Activated CD4-positive, alpha-beta memory T cell treated with anti-CD3 and anti-CD28 coated beads, Interleukin-2, amount 10 ng/mL, durations not matched to agents 7 days and 5 days (primary cell): ENCODE measurements at places on chromosomes 12 and 14. TPM values are rescaled to one million over a fixed set of nuclear protein-coding genes. Genes with fewer than 3 reads are reported as not detected.

DNA sequence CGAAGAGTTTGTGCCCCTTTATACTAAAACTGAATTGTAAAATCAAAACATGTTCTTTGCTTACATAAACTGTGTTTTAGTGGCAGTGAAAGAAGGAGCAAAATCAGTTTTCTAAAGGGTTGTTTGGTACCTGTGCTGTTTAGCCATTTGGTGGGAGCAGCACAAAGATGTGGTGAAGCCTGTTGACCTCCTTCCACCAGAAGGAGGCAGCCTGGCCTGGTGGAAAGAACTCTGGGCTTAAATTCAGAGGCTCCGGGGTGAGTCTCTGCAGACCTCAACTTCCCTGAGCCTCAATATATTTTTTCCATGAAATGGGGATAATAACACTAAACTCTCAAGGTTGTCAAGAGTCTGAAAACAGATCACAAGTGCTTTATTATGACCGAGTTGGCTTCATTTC, 502.5 kb downstream of the VRK1 start:
- DNase-seq, result peak; percentile 37

GRCh38 chr12:32765906-32766305, 10.2 kb upstream of the YARS2 start:
- DNase-seq, result no peak

MGST1 gene
- not detected for total RNA-seq

- DNase-seq, result no peak
Measured at GRCh38 chr12:22014041-22014782, 31.8 kb upstream of the CMAS start.

DNA sequence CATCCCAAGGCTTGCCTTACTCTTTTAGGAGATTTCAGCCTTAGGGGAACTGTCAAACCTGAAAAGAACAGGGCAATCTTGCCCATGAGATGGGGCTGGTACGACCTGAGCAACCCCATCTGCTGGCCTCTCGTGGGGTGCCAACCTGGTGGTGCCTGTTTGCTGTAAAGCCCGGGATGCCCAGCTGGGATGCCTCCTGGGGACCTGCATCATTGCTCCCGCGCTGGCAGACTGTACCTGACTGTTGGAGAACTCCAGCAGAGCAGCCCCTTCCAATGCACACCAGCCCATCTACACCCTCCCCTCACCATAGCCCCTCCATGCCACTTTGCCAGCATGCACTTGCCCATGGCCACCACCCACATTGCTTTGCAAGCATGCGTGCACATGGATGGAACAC, 335.7 kb downstream of the RPS29 start:
- no peak for DNase-seq

PTPN6 gene
- total RNA-seq, result 299 TPM

GRCh38 chr14:21168055-21168454, 12.2 kb upstream of the OR5AU1 start:
- DNase-seq, result no peak

- no peak for DNase-seq
Measured at GRCh38 chr14:104195361-104195760, 57.0 kb downstream of the KIF26A start.

TEDC1 gene
- total RNA-seq, result 47.0 TPM

FIGNL2 gene
- 0.23 TPM for total RNA-seq

GRCh38 chr14:87343652-87344051, 649.3 kb downstream of the GALC start:
- no peak for DNase-seq

DNA sequence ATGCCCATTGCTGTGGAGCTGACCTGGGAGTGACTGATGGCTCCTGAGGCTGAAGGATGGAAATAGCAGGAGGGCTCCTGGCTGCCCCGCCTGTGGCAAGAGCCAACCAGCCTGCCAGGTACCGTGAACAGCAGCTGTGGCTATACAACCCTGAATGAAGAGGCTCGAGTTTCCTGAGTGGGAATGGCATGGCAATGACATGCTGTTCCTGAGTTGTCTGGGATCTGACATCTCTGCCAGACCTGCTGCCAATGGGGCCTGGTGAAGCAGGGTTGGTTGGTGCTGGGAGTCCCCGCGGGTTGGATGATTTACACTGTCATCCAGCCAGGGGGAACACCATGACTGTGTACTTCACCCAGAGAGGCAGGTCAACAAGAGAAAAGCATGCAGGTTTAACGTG, 31.8 kb upstream of the LRRC10 start:
- DNase-seq, result no peak

RTL1 gene
- not detected for total RNA-seq

GRCh38 chr12:101599311-101599710, 4.5 kb downstream of the MYBPC1 start:
- DNase-seq, result no peak

DNA sequence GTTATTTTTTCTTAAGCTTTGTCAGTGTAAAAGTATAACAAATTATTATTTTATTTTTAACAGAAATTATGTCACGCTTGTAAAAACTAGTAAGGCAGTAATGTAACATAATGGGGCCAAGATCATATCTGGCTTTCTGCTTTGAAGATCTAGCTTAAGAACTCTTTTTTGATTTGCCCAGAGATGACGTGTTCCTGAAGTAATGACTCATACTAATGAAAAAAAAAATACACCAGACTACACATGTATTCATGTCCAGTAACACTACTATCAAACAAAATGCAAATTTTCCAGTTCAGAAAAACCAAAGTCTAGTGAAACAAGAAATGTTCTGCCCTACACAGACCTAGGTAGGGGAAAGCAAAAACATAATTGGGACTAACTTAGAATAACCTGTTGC, 432.2 kb upstream of the ATXN7L3B start:
- no peak for DNase-seq

TRIM9 gene
- 0.20 TPM for total RNA-seq

GRCh38 chr14:37985826-37986470, 221.8 kb upstream of the SSTR1 start:
- DNase-seq, result peak; percentile 47

DNA sequence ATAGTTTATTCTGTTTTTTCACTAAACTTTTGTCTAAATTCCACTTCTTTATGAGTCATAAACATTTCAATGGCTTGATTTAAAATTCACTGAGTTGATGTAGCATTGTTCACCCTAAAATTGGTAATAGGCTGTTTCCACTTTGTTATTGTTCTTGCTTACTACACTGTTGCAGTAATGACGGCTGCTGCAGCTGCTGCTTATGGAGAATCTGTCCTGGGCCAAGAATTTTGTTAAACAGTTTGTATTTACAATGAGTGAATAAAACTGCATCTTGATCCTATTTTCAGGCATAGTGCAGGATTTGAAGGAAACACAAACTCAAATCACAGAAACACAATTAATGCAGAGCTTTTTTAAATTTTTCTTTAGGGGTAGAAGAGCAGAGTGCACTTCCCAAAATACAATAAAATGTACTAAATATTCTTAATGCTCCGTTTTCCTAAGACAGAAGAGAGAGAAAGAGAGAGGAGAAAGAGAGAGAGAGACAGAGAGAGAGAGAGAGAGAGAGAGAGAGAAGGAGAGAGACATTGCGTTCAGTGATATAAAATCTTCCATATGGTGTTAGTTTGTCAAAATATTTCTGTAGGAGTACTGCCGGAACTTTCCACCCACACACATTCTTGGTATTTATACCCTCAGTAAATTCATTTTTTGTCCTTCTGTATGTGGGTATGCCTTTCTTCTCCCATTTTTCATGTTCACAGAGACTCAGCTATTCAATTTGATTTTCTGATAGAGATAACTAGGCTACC, 266.4 kb downstream of the LRFN5 start:
- no peak for DNase-seq

DNA sequence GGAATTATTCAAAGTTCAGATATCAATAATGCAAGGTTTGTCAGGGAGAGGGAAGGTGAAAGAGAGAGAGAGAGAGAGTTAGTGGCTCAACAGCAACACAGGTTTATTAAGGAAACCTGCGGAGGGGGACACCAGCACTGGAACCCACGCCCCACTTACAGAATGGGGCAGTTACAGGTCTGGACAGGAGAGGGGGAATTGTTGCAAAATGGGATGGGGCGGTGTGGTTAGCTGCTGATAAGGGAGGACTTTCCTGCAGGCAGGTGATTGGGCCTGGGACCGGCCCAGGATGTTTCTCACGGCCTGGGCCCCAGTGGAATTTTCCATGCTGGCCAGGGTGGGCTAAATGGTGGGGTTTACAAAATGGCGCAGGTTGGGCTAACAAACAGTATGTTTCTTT, 278.2 kb upstream of the SLC16A7 start:
- no peak for DNase-seq

TPPP2 gene
- total RNA-seq, result not detected

AVPR1A gene
- not detected for total RNA-seq

DNA sequence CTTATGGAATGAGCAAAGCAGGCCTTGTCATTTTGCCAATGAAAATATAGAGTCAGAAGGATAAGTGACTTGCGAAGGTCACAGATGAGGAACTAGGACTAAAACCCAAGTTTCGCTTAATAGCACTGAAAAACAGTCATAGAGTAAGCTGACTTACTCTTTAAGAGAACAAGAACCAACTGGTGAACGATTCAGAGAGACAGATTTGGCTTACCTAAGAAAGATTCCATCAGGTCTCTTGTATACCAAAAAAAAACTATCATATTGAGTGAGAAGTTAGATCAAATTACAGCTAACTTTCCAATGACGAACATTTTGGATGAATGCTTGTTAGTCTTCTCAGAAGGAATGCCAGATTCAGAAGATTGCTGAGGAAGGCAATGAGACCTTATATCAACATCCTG, 74.2 kb downstream of the ZFC3H1 start:
- no peak for DNase-seq

RNASE7 gene
- total RNA-seq, result not detected

DNA sequence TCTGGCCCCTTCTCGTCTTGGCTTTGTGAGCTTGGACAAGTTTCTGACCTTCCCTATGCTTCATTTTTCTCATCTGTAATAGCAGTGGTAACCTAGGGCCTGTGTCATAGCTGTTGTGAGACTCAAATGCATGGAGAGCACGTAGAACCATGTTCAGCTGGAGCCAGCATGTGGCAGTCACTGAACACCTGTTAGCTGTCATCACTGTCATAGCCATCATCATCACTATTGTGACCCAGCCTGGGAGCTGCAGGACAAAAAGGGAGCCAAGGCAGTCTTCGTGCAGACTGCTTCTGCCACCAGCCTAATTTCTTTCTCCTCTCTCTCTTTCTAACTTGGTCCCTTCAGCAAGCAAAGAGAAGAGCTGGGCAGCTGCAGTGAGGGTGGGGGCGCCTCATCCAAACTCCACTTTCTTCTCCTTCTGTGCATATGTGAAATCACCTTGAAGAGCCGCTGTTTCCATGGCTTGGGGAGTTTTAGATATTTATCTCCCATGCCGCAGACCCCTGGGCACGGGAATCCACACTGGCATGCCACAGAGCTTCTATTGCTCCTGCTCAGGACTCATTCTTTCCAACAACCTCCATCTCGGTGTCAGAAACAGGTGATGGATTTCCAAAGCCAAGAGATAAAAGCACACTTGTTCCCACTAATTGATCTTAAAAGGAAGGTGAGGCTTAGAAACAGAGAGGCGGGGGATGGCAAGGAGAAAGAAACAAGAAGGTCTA, 87.0 kb downstream of the SRRM4 start:
- no peak for DNase-seq

DNA sequence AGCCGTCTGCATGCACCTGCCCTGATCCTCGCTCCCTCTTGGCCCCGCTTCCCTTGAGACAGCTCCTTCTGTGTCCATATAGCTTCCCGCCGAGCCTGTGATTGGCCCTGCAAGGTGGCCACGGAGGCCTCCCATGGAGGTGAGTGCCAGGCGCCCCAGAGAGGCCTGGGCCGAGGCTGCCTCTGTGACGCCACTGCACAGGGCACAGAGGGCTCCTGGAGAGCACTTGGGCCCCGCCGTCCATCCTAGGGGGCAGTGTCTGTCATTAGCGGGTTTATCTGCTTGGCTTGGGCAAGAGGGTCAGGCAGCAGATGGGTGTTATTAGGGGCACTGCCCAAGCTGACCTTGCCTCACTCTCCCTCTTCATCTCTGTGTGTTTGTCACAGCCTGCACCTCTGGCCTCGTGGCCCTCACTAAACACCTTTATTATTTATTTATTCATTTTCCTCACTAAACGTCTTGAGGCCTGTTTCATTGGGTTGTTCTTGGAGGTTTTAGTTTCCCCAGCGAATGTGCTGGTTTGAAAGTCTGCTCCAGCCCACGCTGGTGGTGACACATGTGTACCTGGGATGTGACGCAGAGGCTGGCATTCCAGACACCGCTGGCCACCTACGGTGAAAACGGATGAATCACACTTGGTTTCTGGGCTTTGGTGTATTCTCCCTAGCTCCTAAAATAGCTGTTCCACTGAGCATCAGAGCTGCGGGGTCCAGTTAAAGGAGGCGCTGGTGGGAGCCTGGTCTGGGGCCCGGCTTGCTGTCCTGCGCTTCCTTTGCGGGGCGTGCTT, 5.9 kb downstream of the ZFYVE21 start:
- DNase-seq, result no peak

- no peak for DNase-seq
Measured at GRCh38 chr12:117047810-117048584, 51.2 kb downstream of the TESC start.

- no peak for DNase-seq
Measured at GRCh38 chr12:70852416-70853150, 68.0 kb downstream of the PTPRR start.

GRCh38 chr12:127411981-127412380, 855.0 kb upstream of the TMEM132C start:
- no peak for DNase-seq

DNA sequence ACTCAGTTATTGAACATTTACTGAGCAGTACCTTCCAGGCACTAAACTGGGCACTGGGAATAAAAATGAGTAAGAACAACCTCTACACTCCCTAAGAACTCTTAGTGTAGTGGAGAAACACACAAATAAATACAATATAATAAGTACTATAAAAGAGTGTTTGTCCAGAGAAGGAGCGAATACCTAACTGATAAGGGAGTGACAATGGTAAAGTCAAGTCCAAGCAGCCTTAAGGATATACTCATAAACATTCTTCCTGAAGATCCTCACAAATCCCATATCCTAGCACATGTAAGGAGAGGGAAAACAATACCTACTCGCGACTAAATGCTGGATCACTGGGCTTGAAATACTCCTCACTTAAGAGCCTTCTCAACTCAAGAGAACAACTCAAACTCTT, 32.8 kb downstream of the SPTLC2 start:
- DNase-seq, result no peak

SLC6A13 gene
- total RNA-seq, result not detected

- DNase-seq, result peak; percentile 71
Measured at GRCh38 chr12:26113853-26114719, 10.8 kb downstream of the BHLHE41 start.

- no peak for DNase-seq
Measured at GRCh38 chr14:92584816-92585215, 71.2 kb downstream of the RIN3 start.

DNA sequence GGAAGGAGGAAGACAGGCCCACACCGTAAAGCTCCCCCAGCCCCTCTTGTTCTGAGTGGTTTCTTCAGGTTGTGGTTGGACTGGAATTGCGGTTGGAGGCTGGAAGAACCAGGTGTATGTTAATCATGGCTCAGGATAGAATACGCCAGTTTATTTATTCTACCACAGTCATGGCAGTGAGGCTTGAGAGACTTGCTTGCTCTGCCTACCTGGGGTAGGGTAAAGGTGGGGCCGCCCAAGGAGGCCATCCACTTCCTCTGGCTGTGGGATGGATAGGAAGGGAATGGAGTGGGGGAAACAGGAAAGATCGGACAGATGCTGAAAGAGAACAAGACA, 8.1 kb downstream of the SHMT2 start:
- no peak for DNase-seq

GRCh38 chr12:7756993-7757392, 8.0 kb upstream of the NANOGNB start:
- DNase-seq, result no peak

TEX52 gene
- total RNA-seq, result 0.20 TPM

ETFRF1 gene
- 11.3 TPM for total RNA-seq

- DNase-seq, result no peak
Measured at GRCh38 chr12:14366209-14367039, 942 bp downstream of the ATF7IP start.

GRCh38 chr12:108477055-108477880, 37.8 kb upstream of the FICD start:
- DNase-seq, result no peak

HOXC11 gene
- total RNA-seq, result not detected
